ENCODE measurements at places on chromosomes 12 and 14.
A peak's percentile ranks its signal among the peaks of the same experiment; 100 is the strongest.

GRCh38 chr12:51591016-51591901 is at the start of gene SCN8A:
Gene SCN8A (plus strand): TSS chr12:51591233. CDS start chr12:51662818, 71,585 bp downstream.
- DNase-seq = peak; percentile 86

DNA sequence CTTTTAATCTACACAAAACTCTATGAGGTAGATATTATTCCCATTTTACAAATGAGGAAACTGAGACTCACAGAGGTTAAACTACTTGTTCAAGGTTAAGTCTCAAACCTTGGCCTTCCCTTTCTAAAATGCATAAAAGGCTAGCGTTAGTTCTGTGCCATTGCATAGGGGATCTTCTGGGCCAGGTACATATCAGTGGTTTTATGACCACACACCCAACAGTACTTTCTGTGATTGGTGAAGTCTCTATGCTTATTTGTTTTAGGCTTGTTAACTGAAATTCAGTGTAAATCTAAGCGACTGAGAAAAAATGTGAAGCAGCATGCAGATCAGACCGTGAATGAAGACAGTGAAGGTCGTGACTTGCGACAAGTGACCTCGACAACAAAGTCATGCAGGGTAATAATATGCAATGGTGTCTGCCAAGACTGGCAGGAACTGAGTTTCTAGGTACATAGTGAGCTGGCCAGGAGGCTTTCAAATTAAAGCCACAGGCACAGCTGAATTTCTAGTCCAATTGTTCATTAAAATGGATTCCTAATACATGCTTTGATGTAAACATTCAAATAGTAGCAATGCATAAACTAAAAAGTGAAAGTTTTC is 38.8 kb upstream of the GAS2L3 start:
- no peak for DNase-seq

- no peak for DNase-seq
Observed at GRCh38 chr12:109729801-109730200, 16.2 kb downstream of the FAM222A start.

- no peak for DNase-seq
Observed at GRCh38 chr12:53868511-53868986, 70.1 kb upstream of the HOXC13 start.

DNA sequence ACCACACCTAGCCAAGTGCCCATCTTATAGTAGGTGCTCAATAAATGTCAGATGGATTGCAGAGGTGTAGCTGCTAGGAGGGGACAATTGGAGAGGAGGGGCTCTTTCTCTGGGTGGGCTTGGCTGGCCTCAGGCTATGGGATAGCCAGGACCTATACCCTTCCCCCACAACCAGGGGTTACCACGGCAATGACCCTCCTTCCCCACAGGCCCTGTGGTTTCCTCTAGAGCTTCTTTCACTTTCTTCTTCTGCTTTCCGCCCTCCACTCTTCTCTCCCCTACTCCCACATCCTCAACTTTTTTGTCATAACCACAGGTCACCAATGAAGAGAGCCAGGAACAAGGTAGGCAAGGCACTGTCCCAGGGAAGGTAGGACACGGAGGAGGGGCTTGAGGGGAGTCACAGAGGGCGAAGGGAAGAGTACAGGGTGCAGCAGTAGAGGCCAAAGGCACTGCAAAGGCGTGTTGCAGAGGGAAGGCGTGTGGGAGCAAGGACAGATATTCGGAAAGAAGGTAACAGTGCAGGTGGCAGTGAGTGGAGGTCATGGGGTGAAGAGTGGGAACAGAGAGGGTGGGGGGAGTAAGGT is 1.9 kb upstream of the ITGB7 start:
- DNase-seq = no peak

- no peak for DNase-seq
Observed at GRCh38 chr14:68670359-68670715, 122.5 kb downstream of the ZFP36L1 start.

DNA sequence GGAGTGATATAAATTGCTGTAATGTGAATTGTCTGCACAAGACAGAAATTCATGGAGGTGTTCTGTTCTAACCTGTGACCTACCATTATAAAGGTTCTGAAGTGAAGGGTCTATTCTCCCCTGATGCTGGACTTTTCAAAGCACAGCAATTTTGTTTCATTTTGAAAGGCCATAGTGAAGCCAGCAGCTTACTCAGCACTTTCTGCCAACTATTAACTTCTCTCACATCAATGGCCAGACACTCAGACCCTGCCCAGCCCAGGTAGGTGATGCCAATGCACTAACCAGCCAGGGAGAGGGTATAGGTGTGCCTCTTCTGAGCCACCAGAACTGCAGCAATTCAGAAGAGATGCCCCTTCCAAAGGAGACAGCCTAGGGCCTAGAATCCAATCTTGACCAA is 43.9 kb downstream of the SLC15A4 start:
- no peak for DNase-seq

DNA sequence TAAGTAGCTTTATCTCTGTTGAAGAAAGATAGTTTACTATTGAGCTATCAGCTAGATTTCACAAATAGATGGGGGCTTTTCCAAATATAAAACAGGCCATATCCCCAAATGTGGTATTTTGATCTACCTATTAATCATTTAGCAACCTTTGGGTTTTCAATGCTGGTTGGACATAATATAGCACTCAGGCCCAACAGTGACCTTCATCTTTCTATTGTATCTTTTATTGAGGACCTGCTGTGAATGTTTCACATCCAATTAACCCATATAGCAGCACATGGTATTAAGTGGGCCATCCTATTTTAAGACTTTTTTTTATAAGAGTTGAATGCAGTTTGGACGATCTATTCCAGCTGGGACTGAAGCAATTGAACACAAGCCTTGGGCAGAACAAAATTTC is 10.0 kb upstream of the NR1H4 start:
- DNase-seq = no peak

- DNase-seq = peak; percentile 53
Observed at GRCh38 chr14:67526676-67527459, 6.2 kb upstream of the PLEKHH1 start.

DNA sequence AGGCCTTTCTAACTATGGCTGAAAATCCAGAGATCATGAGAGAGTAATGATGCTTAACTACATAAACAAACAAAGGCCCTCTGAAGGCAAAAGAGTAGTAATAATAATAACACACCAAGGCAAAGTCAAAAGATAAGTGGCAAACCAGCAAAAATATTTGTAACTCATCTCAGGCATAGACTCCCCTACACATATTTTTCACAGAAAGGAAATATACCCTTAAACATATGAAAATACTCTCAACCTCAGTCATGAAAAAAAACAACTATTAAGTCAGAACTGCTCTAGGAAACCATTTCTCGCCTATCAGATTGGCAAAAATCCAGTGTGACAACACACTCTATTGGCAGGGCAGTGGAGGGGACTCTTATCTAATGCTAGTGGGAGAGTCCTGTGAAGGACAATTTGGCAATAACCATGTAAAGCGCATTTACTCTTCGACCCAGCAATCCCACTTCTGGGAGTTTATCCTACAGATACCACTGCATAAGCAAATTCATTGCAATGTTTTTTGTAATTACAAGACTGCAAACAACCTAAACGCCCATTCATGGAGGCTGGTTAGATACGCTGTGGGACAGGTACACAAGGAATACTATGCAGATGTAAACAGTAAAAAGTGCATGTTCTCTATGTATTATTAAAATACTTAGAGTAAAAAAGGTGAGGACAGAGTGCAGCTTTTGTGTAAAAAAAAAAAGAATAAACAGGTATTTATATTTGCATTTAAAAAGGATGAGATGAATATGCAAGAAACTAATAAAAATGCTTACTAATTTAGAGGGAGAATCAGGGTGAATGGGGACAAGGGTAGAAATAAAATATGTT is 26.0 kb upstream of the IL22 start:
- no peak for DNase-seq

DNA sequence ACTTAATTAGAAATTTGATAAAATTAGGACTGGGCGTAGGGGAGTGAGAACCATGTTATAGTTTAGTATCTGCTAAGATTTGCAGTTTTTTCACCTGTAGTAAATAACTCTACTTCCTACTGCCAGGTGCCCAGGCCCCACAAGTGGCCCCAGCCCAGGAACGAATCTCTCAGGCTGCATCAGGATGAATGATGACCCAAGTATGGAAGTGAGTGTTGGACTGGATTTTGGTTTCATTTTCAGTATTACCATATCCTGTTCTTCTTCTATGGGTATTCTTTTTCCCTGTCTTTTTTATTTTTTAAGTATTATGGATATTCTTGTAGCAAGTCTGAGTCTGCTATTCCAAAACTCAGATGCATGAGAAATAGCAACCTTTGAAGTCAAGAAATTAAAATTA is 120.3 kb upstream of the BCAT1 start:
- no peak for DNase-seq

GRCh38 chr14:28407996-28408395 is 358.6 kb upstream of the FOXG1 start:
- no peak for DNase-seq

DNA sequence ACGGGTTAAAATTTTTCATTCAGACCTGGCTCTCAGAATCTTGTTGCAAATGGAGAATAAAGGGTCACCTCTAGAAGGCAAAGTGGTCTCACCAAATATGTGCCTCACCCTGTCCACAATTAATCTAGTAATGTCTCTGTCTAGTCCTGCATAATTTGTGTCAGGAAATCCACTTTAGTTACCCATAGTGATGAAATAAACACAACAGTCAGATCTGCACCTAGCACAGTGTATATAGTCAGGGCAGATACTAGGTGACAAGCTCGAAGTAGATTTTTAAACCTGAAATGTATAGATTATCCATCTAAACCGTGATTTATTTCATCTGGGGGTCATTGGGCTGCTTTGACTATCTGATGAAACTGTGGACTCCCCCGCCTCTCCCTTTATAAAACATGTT is 15.9 kb upstream of the FLVCR2 start:
- DNase-seq = no peak

GRCh38 chr12:4939418-4940023 is 29.8 kb downstream of the KCNA1 start:
- no peak for DNase-seq

DNA sequence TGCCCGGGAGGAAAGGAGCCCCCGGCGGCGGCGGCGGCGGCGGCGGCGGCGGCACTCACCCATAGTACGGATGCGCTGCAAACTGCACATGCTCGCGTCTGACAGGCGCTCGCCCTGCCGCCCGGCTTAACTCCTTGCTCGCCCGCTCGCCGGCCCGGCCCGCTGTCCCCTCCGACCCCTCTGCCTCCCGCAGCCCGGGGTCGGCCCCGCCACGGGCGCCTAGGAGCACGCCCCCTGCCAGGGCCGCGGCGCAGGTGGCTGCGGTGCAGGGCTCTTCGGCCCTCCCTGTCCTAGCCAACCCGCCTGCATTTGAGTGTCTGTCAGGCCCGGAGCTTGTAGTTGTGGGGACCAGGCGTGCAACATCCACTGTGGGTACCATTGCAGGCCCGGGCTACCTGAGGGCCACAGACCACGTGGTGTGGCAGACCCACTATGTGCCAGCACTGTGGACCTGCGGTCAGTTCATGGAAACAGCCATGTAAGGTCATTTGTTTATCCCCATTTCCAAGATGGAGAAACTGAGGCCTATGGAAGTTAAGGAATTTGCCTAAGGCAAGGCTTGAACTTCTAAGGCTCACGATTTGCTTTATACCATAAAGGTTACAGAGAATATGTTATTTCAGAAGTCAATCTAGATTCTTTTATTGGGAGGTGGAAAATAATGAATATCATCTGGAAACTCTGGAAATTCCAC is 17.6 kb upstream of the PLEKHH1 start:
- peak; percentile 14 for DNase-seq

GRCh38 chr14:35196571-35196970 is 74.2 kb downstream of the PRORP start:
- no peak for DNase-seq

DNA sequence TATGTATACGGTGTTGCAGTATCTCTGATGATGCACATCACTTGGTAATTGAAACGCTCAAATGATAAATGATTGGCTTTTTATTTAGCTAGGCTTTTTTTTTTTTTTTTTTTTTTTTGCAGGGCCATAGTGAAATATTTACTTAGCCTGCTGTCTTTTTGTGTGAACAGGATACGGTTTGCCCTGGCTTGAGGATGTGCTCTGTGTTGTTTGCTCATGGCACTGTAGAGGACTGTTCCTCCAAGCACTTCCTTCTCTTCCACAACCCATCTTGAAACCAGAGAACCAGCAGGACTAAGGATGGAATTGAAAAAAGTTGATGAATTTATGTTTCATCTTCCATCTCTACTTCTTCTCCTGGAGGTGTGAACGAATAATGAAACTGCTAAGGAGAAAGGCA is 15.5 kb upstream of the SSPN start:
- no peak for DNase-seq

DNA sequence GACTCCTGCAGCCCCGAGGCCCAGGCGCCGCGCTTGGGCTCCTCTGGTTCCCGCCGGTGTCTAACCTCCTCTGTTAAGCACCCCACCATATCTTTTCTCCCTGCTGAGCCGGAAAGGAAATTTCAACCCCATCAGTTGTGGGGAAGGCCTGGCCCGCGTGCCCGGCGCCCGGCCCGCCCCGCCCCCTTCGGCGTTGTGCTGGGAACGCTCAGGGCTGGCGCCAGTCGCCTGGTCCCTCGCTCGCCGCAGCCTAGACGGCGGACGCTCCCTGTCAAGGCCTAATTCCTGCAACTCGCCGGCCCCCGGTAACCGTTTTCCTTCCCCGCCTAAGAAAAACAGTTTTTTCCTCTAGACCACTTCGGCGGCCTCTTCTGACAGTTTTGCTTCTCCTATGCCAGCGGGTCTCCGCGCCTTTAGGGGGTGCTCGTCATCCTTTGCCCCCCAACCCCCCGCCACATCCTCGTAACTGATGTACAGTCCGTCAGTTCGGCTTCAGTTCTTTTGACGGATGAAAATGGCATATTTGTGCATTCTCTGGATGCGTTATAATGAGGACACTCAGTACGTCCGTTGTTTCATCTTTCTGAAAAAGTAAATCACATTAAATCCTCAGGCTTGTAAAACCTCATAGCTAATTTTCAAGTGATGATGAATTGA is 506 bp upstream of the NAP1L1 start:
- no peak for DNase-seq

GRCh38 chr12:114779647-114780046 is 95.7 kb upstream of the TBX3 start:
- DNase-seq = no peak

GRCh38 chr12:29023436-29024076 is 125.5 kb upstream of the FAR2 start:
- no peak for DNase-seq
